LHCN-M2 (cell line): ENCODE measurements at places on chromosomes 3 and 15.

DNA sequence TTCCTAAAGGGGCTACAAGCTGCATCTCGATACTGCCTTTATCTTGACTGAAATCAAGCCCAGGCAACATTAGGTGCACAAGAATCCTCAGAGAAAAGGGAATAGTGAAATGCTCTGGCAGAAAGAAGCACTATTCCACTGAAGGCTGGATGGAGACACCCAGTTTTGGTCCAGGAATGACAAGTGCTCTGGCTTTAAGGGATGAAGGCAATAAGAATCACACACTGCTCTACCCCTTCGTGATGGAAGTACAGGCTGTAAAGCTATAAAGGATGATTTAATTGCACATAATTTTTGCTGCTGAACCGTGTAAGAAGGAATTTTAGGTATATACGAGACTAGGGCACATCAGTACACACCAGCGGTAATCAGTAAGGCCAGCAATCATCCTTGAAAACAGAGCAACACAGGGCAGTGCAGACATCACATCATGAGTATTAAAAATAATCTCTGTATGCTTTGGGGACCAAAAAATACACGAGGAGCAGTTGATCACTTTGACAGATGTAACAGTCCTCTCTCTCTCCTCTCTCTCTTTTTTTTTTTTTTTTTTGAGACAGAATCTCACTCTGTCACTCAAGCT lies 414.6 kb upstream of the TBL1XR1 start:
- no peak for DNase-seq

GRCh38 chr3:192888190-192888589 lies 29.5 kb downstream of the MB21D2 start:
- no peak for DNase-seq

- no peak for DNase-seq
These were observed 320.5 kb upstream of the UMPS start for GRCh38 chr3:124409650-124410275.

DNA sequence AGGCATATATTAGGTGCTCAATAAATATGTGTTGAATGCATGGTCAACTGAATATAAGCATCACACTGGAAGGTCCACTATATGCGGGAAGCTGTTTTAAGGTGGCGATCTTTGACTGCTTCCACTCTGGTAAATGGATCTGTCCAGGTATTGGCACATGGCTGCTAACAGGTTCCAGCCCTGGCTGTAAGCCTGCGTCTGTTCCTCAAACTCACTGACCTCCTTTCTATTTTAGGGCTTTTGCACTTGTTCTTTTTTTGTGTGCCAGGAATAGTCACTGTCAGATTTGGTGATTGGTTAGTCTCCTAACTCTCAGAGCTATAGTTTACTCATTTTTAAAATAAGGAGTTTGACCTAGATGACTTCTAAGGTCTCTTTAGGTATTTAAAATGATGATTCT lies 46.2 kb downstream of the ADAMTSL3 start:
- DNase-seq, result no peak

DNA sequence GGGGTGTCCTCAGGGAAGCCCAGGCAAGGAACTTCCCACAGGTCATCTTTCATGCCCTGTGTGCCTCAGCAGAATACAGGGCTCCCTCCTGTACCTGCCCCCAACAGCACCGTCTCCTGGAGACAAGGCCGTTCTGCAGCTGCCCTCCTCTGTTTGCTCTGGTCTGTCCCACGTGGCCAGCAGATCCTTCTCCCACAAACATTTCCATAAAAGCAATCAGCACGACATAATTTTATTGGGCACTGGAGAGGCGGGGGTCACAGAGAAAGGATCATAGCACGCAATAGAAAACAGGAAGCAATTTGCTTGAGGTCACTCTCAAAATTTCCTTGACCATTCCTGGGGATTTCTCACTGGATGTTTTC lies 29.4 kb downstream of the STARD5 start:
- DNase-seq, result no peak

DNA sequence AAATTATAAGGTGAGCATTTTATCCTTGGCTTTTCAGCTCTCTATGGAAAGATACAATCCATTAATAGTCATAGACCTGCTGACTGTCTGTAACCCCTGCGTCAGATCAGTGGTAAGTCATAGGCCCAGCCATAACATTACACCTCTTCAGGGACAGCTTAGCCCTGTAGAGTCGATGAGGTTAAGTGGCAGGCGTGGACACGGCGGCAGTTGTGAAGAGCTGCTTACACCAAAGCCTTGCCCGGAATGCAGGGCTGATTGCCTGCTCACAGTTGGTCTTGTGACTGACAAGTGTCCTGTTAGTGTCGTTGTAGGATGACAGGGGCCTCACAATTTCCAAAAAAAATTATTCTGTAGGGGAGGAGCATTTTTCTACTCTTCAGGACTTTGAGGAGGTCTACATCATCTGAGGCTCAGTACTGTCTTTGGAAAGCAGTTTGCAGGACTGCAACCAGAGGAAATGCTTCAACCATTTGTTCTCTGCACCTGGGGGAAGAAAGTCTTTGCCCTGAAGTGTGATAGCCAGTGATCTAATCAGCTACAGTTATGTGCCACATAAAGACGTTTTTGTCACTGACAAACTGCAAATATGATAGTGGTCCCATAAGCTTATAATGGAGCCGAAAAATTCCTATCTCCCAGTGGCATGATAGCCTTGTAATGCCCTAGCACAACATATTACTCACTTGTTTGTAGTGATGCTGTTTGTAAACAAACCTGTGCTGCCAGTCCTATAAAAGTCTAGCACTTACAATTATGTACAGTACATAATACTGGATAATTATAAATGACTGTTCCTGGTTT lies 14.9 kb upstream of the SELENOT start:
- no peak for DNase-seq

DNA sequence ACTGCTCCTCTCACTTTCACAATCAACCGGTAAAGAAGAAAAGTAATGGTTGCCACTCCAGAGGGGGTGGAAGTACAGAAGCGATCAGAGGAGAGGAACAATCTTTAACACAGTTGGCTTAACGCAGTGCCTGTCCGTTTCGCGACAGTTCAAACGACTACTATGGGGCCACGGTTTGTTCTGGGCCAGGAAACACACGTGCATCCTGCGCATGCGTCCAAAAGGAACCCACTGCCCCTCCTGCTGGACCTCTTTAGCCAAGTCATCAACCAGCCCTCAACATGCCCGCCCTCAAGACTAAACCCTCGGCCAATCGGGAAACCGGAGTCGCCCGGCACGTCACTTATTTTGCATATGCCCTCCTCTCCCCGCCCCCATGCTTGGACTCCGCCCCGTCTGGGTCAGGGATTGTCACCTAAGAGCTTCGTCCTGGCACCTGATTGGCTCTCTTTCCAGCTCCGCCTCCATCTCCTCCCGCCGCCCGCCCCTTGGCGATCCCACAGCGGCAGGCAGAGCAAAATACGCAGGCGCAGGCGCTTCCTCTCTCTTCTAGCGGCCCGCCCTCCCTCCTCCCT lies 345 bp upstream of the CDV3 start:
- DNase-seq, result peak; percentile 100

- peak; percentile 45 for DNase-seq
These were observed 392.6 kb upstream of the TPM1 start for GRCh38 chr15:62649793-62650420.

GRCh38 chr15:54119051-54119450 lies 140.8 kb downstream of the UNC13C start:
- DNase-seq, result peak; percentile 13

- no peak for DNase-seq
These were observed 104.4 kb downstream of the PPP2R3A start for GRCh38 chr3:136069933-136070332.

DNA sequence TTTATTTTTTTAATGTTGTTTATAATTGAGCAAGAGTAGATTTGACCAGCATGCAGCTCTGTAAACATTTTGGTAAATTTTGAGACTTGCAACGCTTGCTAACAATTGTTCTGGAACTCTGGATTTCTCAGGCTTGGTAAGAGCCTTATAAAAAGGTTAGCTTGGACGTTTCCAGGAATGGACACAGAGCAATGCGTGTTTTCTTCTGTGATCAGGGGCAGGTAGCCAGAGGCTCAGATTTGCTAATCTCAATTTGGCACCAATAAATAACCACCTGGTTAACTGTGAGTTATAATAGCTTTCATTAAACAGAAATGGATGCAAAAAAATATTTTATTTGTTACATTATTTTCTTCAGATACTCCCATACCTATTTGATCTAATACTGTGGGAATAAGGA lies 39.8 kb downstream of the CADM2 start:
- DNase-seq, result no peak

DNA sequence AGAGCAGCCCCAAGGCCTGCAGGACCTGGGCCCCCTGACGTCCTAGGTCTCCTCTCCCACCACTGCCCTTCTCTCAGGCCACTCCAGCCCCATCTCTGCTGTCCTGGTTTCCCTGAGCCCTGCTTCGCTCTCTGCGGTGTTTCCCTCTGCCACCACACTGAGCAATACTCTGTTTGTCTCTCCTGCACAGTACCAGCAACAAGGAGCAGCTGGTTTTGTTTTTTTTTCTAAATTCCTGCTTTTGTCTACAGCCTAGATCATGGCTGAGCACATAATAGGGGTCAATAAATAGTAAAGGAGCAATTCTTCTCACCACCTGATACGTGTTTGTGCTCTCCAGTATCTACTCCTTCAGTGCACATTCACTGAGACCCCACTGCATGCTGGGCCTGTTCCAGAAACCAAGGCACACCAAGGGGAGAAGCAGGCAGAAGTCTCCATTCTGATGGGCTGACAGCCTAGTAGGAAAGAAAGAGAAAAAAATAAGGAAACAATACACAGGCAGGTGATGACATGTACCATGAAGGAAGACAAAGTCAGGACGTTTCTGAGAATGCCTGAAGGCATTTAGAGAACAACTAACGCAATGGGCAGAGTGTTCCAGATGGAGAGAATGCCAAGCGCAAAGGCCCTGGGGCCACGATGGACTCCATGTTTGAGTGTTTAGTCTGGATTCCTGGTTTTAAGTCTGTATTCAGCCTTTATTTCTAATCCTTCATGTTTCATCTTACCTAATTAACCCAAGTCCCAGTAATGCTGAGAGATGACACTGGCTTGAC lies 6.0 kb upstream of the ACAD9 start:
- DNase-seq, result no peak

- no peak for DNase-seq
These were observed 110.3 kb downstream of the COL6A6 start for GRCh38 chr3:130627143-130627855.

- no peak for DNase-seq
These were observed 34.9 kb downstream of the LRRC3B start for GRCh38 chr3:26657348-26657976.

- no peak for DNase-seq
These were observed 114.3 kb upstream of the ARHGEF3 start for GRCh38 chr3:56915966-56916586.

- peak; percentile 46 for DNase-seq
These were observed 27.7 kb upstream of the DCP1A start for GRCh38 chr3:53375019-53375418.

GRCh38 chr3:49415931-49416601 lies 3.8 kb downstream of the TCTA start:
- peak; percentile 65 for DNase-seq

- DNase-seq, result peak; percentile 88
These were observed 4.2 kb upstream of the WNT5A start for GRCh38 chr3:55491296-55491816.

DNA sequence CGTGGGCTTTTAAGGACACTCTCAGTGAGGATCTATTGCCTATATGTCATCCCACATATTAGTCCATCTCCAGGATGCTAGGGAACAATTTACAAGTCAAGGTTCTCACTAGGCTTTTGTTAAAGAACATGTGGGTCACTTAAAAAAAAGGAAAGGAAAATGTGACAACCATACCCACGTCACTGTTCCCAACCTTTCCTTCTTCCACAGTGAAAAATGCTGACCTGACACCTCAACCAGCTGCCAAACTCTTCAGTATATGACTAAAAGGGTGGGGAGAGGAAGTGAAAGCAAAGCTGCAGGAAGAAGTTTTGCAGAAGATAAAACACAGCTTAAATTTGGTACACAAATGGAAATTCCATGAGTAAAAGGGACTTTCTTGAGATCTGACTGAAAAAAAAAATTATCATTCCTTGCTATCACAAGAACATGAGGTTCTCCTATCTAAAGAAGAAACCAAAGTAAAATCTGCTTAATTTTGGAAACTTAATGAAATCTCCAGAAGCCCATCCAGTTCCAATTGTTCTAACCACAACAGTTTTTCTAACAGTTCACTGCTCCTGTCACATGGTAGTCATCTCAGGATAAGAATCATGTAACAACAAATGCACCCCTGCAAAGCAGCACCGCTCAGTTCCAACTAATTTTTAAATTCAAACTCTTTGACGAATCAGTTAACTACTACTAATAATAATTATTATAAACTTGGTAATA lies 117.0 kb upstream of the TSPAN3 start:
- peak; percentile 79 for DNase-seq

DNA sequence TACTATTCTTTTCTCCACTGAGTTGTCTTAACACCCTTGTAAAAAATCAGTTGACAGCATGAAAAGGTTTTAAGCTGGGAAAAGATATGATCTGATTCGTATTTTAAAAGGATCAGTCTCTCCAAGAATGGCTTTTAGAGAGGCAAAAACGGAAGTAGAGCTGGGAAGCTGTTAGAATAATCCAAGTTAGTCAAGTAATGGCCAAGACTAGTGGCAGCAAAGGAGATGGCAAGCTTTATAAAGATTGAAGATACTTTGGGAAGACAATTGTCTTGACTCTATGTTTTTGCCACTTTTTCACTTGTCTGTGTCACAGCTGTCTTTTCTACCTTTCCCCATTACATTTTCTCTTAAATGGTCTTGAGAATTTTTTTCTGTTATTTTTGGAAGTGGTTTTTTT lies 243.5 kb upstream of the MANF start:
- no peak for DNase-seq

DNA sequence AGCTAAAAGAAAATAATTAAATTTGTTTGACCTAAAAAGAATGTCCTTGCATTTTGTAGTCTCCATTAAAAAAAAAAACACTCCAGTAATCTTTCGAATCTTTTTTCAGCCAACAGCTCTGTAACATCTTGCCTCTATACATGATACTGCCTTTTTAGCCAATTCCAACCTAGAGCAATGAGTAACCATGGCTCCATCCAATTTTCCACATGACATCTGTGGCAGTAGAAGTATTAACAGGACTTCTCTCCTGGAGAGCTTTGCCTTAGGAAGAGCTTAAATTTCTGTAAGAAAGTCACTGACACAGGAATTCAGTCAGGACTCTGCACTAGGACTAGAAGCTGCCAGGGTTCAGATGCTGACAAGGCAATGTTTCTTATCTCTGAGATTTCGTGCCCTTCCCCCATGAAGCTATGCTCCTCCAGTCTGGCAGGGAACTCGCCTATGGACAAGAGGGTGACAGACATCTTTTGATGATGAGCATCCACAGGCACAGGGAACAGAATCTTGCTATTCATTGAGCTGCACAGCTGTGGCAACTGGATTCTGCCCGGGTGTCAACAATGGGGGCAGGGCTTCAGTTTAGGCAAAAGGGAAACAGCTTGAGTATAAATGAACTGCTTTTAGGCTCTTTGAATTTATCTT lies 81.8 kb downstream of the ALCAM start:
- peak; percentile 18 for DNase-seq

DNA sequence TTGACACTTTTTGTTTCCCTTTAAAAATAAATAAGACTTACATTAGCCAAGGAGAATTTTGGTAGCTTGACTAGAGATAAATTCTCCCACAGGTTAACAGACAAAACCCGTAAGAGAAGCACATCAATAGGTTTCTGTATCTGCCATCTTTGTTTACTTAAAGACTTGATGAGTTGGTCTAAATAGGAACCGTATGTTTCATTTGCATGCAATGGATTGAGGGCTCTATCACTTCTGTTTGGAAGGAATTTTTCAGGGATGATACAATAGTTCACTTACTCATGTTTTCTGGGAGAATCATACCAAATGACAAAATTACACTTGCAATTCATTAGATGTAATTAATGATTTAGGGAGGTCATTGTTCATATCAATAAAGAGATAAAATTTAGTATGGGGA lies 631.5 kb upstream of the NR2F2 start:
- DNase-seq, result no peak
